ENCODE measurements at places on chromosomes 2 and 18.

DNA sequence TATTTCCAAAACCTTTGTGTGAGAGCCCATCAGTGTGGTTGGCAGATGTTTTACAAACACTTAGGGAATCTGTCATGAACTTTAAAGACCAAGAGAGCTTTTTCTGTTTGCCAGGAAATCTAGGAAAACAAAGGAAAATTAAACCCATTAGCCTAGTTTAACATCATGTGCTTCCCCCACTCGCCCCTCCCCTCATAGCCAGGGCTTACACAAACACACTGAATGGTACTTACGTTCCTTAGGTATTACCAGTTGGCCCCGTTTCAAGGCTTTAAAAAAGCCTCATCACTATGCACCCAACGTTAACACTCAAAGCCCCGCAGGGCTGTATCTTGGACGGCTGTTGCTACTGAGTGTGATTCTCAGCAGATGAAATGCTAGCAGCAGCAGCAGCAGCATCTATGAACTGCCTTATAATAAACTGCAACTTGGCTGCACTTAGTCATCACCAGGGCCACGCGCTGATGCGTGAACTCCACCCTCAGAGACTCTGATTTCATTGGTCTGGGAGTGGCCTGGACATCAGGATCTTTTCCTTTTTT, 20.1 kb upstream of the TTC39C start:
- peak; percentile 68 for DNase-seq

DNA sequence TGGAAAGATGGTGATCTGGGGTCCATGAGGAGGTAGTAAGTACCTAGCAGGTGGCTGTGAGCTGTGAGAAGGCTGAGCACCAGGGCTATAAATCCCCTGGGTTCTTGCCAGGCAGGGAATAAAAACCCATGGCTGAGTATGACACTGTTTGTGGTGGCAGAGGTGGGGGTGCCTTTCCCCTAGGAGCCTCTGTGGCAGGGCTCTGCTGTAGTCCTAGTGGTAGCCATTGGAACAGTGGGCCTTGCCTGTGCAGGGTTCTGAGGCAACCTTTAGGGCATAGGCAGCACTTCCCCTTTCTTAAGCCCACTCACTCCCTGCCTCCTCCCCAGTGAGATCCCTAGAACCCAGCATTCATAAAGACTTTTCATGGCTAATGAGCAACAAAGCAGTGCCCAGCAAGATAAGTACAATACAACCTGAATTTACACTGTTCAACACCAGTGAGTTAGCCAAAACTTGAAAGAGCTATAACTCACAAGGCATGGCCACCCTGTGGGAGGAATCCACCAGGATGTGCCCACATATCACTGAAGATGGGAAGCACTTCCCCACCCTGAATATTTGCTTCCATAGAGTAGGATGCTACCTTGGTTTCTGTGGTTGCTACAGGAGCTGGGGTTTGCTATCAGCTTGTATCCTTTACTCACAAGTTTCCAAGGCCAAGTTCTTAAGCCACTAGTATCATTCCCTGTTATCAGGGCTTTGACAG, 100.9 kb upstream of the NEUROD1 start:
- no peak for DNase-seq

GRCh38 chr2:224175538-224175937, 136.5 kb upstream of the SERPINE2 start:
- no peak for DNase-seq

DNA sequence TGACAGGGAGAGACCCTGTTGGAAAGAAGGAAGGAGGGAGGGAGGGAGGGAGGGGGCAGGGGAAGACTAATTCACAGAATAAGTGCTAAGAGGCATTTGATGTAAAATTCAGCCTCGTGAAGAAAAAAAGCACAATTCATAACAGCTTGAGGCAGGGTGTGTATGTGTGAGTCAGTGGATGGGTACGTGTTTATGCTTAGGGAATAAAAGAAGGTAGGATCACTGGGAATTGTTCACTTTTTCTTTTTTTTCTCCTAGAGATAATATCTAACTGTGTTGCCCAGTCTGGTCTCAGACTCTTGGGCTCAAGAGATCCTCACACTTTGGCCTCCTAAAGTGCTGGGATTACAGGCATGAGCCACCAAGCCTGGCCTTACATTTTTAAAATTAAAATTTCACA, 39.2 kb downstream of the WDR33 start:
- DNase-seq: peak; percentile 55

- DNase-seq: no peak
Observed at GRCh38 chr2:168566974-168567665, 111.0 kb downstream of the CERS6 start.

GRCh38 chr2:851078-851477, 99.6 kb upstream of the SNTG2 start:
- no peak for DNase-seq

DNA sequence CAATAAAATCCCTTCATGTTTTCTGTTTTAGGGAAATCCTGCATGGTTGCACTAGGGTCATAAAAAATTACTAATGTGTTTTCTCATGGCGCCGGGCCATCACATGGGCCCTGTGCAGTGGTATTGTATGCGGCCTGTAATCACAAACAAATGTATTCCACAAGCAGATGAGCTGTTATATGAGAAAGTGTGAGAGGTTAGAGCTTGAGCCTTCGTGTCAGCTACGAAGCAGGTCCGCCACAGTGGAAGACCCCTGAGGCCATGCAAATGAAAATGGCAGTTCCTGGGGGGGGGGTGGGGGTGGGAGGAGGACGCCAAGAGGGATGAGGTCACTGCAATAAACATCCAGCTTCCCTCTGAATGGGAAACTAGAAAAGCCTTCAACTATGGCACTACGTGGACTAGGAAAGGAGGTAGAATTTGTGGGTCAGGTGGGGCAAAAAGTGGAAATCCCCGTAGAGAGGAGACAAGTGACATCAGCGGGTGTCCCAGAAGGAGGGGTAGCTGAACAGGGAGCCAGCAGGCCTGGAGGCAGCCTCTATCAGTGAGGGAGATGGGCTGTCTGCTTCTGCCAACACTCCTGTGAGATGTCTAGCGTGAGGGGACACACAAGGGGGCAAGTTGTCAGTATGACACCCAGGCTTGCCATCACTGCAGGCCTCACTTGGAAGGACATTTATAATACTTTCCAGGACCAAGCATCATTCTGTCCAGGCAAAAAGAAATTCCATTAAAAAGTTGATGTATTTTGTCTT, 130.3 kb upstream of the CTAGE1 start:
- DNase-seq: no peak

GRCh38 chr2:218804817-218805216, 22.9 kb downstream of the CYP27A1 start:
- DNase-seq: no peak

DNA sequence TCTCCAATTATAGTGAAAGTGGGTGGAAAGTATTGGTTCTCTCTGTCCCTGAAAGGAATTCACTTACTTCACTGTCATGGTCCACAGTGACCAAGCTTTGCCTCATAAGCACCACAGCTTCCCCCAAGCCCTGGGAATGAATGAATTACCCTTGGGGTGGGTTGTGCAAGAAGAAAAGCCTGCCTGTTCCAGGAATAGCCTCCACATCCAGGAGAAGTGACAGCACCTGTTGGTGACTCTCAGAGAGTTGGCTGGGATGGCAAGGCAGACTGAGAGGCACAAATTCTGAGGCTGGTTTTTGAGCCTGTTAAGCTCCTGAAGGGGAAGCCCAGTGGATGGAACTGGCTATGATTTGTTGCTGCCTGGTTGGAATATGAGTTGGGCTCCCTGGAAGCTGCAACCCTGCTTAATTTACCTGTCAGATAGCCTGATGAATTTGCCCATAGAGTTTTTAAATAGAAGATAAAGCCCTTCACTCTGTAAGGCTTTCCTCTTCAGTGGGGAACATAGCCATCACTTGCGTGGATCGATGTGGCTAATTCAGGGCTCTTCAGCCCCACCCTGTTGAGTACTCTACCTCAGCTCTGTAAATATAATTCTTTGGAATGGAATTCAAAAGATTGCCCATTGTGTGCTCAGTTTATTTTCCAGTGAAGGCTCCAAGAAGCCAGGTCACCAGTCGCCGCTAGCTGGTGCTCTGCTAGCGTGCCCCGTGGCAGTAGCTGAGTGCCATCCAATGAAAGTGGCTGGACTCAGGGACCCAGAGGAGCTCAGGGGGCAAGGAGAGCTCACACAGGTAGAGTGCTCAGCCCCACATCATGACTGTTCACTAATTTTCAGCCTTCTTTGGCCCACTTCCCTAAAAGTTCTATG, 479.3 kb downstream of the IRS1 start:
- DNase-seq: no peak

DNA sequence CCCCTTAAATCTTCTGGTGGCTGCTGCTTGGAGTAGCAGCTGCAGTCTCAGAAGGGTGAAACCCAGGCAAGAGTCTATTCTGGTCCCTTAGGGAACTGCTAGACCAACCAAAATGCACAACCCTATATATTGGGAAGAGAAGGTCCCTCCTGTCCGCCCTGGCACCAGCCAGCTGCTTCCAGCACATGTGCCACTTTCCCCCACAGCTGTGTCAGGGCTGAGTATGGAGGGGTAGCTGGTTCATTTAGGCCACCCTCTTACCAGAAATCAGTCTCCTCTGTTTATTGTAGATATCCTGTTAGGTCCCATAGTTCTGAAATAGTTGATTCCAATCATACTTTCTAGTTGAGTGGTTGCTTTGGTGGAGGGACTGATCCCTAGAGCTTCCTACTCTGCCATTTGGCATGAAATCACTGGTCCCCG, 68.9 kb downstream of the BIRC6 start:
- no peak for DNase-seq

DNA sequence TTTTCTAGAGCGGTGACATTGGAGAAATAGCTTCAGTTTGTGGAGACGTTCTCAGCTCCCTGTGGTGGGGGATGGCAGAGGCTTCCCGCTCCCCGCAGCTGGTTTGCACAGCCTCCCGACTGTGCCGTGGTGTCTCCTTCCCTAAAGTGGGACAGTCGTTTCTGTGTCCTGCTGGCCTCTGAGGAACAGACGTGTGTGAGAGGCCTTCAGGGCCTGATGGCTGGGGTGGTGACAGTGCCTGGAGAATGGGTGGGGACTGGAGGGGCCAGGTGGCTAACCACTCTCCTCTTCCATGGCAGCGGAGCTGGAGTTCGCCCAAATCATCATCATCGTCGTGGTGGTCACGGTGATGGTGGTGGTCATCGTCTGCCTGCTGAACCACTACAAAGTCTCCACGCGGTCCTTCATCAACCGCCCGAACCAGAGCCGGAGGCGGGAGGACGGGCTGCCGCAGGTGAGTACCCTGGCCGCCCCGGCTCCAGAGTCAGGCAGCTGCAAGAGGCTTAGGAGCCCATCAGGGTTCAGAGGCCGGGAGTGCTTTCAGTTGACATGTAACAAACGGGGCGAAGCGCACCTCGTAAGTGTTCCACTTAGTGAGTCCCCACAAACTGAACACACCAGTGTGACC, 105.4 kb downstream of the FAM210A start:
- DNase-seq: no peak
